Natural killer cell treated with Interleukin-12 subunit alpha and Interleukin-12 subunit beta and Interleukin-15 and Interleukin-18, amount 100 ng/mL, for 72 hours (primary cell): ENCODE measurements at places on chromosomes 7 and 10.

DNA sequence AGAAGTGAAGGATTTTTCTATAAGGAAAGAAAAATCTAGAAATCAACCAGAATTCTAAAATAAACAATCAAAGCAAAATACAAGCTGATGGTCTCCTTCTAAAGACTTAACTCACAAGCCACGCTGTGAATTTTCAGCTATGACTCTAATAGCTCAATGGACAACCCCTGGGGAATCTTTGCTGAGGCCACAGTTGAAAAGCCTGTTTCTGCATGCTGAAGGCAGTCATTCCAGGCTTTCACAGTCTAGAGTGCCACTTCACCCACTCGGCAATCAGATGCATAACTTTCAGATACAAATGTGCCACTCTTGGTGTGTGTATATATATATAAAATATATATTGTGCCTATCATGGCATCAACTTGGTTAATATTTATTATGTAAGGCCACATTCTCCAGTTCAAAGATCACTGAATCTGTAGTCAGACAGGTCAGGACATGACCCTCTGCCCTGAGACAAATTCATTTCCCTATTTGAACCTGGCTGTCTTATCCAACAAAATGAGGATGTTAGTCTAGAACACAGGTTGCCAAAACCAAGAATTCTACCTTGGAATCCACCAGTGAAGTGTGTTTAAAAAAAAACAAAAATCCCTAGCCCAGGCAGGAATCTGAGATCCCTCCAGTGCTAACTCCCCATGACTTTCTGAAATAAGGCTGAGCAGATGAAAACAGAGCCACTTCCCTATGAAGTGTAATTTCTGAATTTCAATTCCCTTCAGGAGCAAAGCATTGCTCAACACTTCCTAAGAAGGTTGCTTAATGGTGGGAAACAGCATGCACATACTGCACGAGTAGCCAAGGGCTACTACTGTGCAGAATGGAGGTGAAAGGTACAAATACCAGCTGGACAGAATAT, 9.9 kb downstream of the LIPA start:
- H3K4me1 ChIP-seq = no peaks in the 10 kb centered on the region
- H3K36me3 ChIP-seq = no peaks in the 10 kb centered on the region
- DNase-seq = no peak
- H3K4me3 ChIP-seq = no peak overlapping the region
- no peak overlapping the region for H3K27ac ChIP-seq

- peak overlapping the region; percentile 76 for H3K27ac ChIP-seq
- no peaks in the 10 kb centered on the region for H3K27me3 ChIP-seq
- no peak for DNase-seq
- H3K4me1 ChIP-seq = no peaks in the 10 kb centered on the region
- no peak overlapping the region for H3K4me3 ChIP-seq
These were observed 205.3 kb upstream of the KLF6 start for GRCh38 chr10:3990307-3990706.

DNA sequence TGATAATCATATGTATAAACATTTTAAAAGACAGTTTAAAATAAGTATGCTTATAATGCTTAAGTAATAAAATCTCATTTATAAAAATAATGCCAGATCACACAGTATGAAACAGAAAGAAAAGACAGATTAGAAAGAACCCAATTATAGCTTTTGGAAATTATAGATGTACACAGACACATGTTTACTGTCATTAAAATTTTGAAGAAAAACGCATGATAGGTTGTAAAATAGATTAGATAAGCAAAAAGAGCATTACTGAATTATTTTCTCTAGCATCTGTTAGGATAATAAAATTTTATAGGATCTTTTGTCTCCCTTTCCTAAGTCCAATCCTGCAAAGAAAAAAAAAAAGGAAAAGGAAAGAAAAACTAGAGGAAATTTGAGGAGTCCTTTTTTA, 1107.3 kb upstream of the LRRN3 start:
- DNase-seq = no peak
- no peaks in the 10 kb centered on the region for H3K4me1 ChIP-seq
- no peak overlapping the region for H3K27ac ChIP-seq
- no peak overlapping the region for H3K4me3 ChIP-seq
- no peaks in the 10 kb centered on the region for H3K27me3 ChIP-seq
- no peaks in the 10 kb centered on the region for H3K36me3 ChIP-seq

- no peak overlapping the region for H3K27ac ChIP-seq
- no peak for DNase-seq
- no peaks in the 10 kb centered on the region for H3K36me3 ChIP-seq
- H3K4me3 ChIP-seq = no peak overlapping the region
- H3K27me3 ChIP-seq = peaks cover 25% of the 10 kb centered on the region
These were observed 28.8 kb upstream of the CCNJ start for GRCh38 chr10:96014473-96015102.

DNA sequence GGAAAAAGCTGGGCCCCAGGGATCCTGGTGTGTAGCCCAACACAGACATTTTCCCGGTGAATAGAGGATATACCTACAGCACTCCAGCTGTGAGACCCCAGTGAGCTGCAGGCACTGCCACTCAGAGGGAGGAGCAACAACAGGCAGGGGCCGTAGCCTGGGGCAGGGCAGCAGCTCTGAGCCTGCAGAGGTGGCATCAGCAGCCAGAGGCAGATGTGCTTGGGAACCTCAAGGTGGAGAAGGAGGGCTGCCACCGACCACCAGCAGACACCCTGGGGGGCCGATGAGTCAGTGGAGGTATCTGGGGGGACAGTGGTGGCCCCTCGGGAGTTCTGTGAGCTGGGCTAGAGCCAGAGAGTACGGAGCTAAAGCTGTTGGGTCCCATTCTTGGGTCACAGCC, 110.2 kb upstream of the GDF10 start:
- no peaks in the 10 kb centered on the region for H3K27me3 ChIP-seq
- H3K27ac ChIP-seq = no peak overlapping the region
- no peak overlapping the region for H3K4me3 ChIP-seq
- no peaks in the 10 kb centered on the region for H3K4me1 ChIP-seq
- DNase-seq = no peak

- no peaks in the 10 kb centered on the region for H3K36me3 ChIP-seq
- peaks cover 62% of the 10 kb centered on the region for H3K27me3 ChIP-seq
- DNase-seq = no peak
- H3K27ac ChIP-seq = no peak overlapping the region
- H3K4me3 ChIP-seq = no peak overlapping the region
These were observed 61.7 kb upstream of the NXPH1 start for GRCh38 chr7:8371742-8372141.

DNA sequence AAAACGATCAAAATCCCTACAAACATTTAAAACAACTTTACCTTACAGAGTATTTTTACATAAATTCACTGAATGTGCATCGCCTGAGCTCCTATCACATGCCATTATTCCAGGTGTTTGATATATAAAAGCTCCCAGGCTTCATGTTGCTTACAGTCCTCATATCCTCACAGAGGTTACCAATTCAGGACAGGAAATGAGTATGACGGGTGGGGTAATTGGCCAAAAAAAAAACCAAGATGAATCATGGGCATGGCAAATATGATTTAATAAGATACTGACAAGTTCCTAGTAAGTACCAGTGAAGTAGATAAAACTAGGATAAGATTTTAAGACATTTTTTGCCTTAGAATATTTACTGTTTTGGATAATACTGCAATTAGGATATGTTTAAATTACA, 135.8 kb downstream of the KMT2E start:
- peak overlapping the region; percentile 29 for H3K27ac ChIP-seq
- H3K4me1 ChIP-seq = peaks cover 18% of the 10 kb centered on the region
- DNase-seq = no peak
- H3K27me3 ChIP-seq = no peaks in the 10 kb centered on the region
- no peak overlapping the region for H3K4me3 ChIP-seq
- H3K36me3 ChIP-seq = no peaks in the 10 kb centered on the region

GRCh38 chr10:24883176-24883575, 69.2 kb downstream of the PRTFDC1 start:
- no peak for DNase-seq
- H3K4me3 ChIP-seq = no peak overlapping the region
- H3K36me3 ChIP-seq = peaks cover 7% of the 10 kb centered on the region

DNA sequence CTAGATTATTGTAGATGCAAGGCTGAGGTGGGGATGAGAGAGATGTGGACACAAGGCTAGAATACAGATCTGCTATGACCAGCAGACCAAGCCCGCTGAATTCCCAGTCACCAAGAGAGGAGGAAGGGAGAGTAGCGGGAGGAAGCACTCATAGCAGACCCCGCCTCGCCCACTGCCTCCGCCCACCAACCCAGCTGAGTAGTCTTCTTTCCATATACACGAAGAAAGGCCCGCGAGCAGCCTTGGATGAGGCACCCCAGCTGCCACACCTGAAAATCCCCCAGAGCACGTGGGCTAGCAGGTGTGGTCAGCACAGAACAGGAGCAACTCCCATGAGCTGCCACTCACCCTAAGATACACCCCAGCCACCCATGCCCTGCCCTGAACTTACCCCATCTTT, 7.9 kb upstream of the H2BK1 start:
- no peak overlapping the region for H3K27ac ChIP-seq
- H3K27me3 ChIP-seq = no peaks in the 10 kb centered on the region
- peaks cover 38% of the 10 kb centered on the region for H3K36me3 ChIP-seq

DNA sequence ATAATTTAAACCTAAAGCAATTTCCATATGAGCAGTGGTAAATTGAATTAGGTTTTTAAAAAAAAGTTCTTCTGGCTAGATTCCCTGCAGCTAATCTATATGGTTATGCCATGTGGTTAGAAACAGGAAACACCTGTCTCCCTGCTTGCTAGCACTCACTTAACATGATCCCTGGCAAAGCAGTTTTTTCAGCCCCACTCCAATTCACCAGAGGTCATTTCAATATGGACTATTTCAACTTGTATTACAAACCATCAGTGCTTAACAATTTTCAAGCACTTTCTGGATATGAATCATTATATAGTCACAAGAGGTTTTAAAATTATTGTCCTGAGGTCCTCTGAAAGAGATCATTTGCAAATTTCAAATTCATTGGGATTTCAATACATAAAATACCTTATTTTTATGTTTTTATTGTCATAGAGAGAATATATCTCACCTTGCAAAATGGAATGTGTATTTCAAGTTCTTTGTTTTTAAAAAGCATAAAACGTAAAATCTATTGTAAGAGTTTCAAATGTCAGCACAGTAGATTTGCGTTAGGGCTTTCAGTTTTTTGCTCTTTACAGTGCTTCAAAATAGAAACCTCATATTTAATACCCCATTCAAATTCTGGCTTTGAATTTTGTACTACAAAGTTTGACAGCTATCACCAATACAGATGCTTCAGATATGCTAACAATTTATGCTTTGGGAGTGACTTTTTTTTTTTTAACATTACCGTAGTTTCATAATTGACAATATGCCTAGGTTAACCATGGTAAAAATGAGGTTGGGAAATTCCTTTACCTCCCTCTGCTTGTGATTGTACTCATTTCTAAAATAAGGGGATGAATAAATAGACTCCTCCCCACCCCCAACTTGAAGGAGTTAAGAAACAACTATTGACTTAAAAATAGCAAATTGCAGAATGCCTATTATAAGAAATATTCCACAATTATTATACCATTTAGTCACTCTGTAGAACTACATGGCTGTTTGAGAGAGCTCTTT, 117.5 kb upstream of the HGF start:
- no peaks in the 10 kb centered on the region for H3K4me1 ChIP-seq
- no peak for DNase-seq
- H3K4me3 ChIP-seq = no peak overlapping the region
- no peak overlapping the region for H3K27ac ChIP-seq

- peaks cover 5% of the 10 kb centered on the region for H3K4me1 ChIP-seq
- peak overlapping the region; percentile 20 for H3K27ac ChIP-seq
- H3K36me3 ChIP-seq = no peaks in the 10 kb centered on the region
- DNase-seq = peak; percentile 67
These were observed 109.4 kb upstream of the LANCL2 start for GRCh38 chr7:55255496-55256445.

DNA sequence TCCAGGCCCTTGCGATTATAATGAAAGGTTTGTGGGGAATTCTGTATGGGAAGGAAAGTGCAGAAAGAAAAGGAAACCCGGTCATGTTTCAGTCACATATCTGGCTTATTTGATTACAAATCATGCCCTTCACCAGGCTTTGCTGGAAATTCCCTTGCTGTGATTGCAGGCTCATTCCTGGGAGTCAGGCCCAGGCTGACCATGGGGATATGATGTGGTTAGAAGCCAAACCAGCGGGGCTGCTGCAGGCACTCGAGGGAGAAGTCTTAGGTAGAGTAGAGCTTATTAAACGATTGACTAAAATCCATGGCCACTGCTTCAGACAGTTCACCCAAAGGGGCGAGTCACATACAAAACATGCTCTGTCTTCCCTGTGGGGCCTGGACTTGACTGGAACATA, 16.2 kb downstream of the PKD1L1 start:
- H3K4me1 ChIP-seq = no peaks in the 10 kb centered on the region
- H3K27ac ChIP-seq = no peak overlapping the region
- no peak for DNase-seq

- no peaks in the 10 kb centered on the region for H3K27me3 ChIP-seq
- H3K36me3 ChIP-seq = no peaks in the 10 kb centered on the region
- H3K27ac ChIP-seq = peak overlapping the region; percentile 98
- peak overlapping the region; percentile 93 for H3K4me3 ChIP-seq
These were observed 765 bp upstream of the LCOR start for GRCh38 chr10:96831200-96831866.

DNA sequence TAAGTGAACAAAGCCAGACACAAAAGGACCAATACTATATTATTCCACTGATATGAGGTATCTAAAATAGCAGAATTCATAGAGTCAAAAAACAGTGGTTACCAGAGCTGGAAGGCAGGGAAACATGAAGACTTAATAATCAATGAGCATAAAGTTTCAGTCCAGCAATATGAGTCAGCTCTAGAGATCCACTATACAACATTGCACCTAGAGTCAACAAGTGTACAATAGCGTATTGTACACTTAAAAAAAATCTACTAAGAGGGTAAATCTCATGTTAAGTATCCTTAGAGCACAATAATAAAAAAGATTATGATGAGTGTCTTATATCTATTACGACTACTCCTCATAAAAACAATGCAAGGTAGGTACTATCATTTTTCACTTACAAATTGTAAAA, 36.1 kb downstream of the C10orf90 start:
- H3K4me1 ChIP-seq = peaks cover 6% of the 10 kb centered on the region
- no peak for DNase-seq
- H3K27ac ChIP-seq = no peak overlapping the region
- no peak overlapping the region for H3K4me3 ChIP-seq
- peaks cover 10% of the 10 kb centered on the region for H3K27me3 ChIP-seq

- no peak overlapping the region for H3K27ac ChIP-seq
- H3K36me3 ChIP-seq = peaks cover 4% of the 10 kb centered on the region
- DNase-seq = no peak
- no peaks in the 10 kb centered on the region for H3K27me3 ChIP-seq
- no peak overlapping the region for H3K4me3 ChIP-seq
These were observed 29.9 kb downstream of the UMAD1 start for GRCh38 chr7:7670490-7670889.

- peaks cover 2% of the 10 kb centered on the region for H3K27me3 ChIP-seq
- H3K4me3 ChIP-seq = no peak overlapping the region
- DNase-seq = no peak
- H3K4me1 ChIP-seq = no peaks in the 10 kb centered on the region
- H3K27ac ChIP-seq = no peak overlapping the region
These were observed 735.9 kb downstream of the GATA3 start for GRCh38 chr10:8790390-8790789.
